ENCODE measurements at places on chromosomes 2 and 18.

DNA sequence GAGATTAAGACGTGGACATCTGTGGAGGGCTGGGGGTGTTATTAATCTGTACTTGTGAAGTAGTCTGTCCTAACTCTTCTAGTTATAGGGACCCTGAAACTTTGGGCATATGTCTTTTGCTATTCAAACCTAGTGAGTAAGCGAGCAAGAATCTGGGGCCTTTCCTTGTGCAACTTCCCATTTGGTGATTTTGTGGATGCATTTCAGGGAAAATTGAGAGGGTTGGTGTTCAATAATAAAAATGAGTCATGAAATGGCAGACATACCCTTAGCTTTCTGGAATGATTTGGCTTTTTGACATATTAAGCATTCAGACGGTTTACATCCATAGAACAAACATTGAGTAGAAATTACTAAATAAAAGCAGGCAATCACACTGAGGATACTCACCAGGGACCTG lies 17.0 kb downstream of the COL4A4 start:
- DNase-seq = no peak

GRCh38 chr18:34730774-34731173 lies 20.7 kb downstream of the DTNA start:
- DNase-seq = no peak

- DNase-seq = no peak
These were observed 11.7 kb downstream of the CCBE1 start for GRCh38 chr18:59685501-59685900.

DNA sequence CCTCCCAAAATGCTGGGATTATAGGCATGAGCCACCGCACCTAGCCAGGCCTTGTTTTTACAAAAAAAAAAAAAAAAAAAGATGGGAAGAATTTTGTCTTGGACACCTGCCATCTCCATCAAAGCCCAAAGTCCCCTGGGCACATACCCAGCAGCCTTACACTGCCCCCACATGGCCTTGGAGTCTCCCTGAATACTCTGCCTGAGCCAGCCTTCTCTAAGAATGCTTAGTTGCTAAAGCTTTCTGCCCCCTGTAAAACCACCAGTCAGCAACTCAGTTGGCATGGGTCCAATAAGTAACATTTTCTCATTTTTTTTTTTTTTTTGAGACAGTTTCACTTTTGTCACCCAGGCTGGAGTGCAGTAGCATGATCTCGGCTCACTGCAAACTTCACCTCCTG lies 40.6 kb downstream of the SPC25 start:
- DNase-seq = no peak

- DNase-seq = no peak
These were observed 37.2 kb downstream of the SLC40A1 start for GRCh38 chr2:189543367-189543766.

- DNase-seq = no peak
These were observed 70.7 kb downstream of the NABP1 start for GRCh38 chr2:191748528-191749180.

DNA sequence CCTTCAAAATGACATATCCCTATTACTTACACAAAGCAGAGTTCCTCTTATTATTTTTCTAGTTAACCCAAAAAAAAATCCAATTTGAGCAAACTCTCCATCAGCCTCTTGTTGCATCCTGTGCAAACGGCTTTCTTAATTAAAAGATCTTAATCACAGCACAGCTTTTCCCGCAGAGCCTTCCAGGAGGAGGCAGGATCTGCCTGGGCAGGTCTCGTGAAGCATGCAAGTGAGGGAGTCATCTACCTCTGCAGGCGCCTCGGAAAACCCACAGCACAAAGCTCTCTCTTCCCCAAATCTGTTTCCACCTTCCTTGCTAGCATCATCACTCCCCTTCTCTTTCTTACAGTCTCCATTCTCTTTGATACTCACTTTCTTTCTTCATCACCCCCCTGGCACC lies 100.4 kb downstream of the EN1 start:
- no peak for DNase-seq

GRCh38 chr2:84958135-84959059 lies 12.6 kb upstream of the KCMF1 start:
- DNase-seq = no peak
